Thoracic aorta endothelial cell (primary cell): ENCODE measurements at places on chromosomes 1 and 21. TPM values are rescaled to one million over a fixed set of nuclear protein-coding genes. Genes with fewer than 3 reads are reported as not detected.

The SYT2 gene
- not detected in 2 replicates for total RNA-seq

The SPRR2G gene
- not detected in 2 replicates for total RNA-seq

The SLC45A1 gene
- total RNA-seq, result 0.40 and 0.57 TPM in 2 replicates

The SERPINC1 gene
- total RNA-seq, result not detected in 2 replicates

The TENT5C gene
- total RNA-seq, result 0.13 and 0.14 TPM in 2 replicates

The PDE9A gene
- 0.36 TPM in 1 of 2 replicates, not detected in the other for total RNA-seq

The HAO2 gene
- not detected in 2 replicates for total RNA-seq

The OR2M5 gene
- total RNA-seq, result not detected in 2 replicates

The PAPPA2 gene
- total RNA-seq, result 0.14 and 0.80 TPM in 2 replicates

The SPRR1B gene
- not detected in 2 replicates for total RNA-seq

The ABCB10 gene
- total RNA-seq, result 28.9 and 35.5 TPM in 2 replicates

The LIPI gene
- not detected in 2 replicates for total RNA-seq

The VAV3 gene
- total RNA-seq, result 1.3 and 2.8 TPM in 2 replicates

The VHLL gene
- not detected in 2 replicates for total RNA-seq

The ABCA4 gene
- 1.4 and 2.3 TPM in 2 replicates for total RNA-seq

The NUP210L gene
- under 0.01 and 0.07 TPM in 2 replicates for total RNA-seq

The PGD gene
- 198 and 217 TPM in 2 replicates for total RNA-seq

The PTAFR gene
- under 0.01 and 0.14 TPM in 2 replicates for total RNA-seq

The OR2T29 gene
- not detected in 2 replicates for total RNA-seq

The RAD54L gene
- total RNA-seq, result 7.3 and 11.1 TPM in 2 replicates

The DNAJC8 gene
- total RNA-seq, result 91.3 and 100 TPM in 2 replicates

The MMP23B gene
- total RNA-seq, result 0.13 and 0.29 TPM in 2 replicates

The PTGFRN gene
- 12.8 and 18.5 TPM in 2 replicates for total RNA-seq

The TMPRSS15 gene
- not detected in 2 replicates for total RNA-seq

The CASQ2 gene
- total RNA-seq, result not detected in 2 replicates

The MEX3A gene
- total RNA-seq, result 7.8 and 8.3 TPM in 2 replicates

The BCL2L15 gene
- total RNA-seq, result 0.43 and 1.1 TPM in 2 replicates

The TTC39A gene
- 1.2 and 1.6 TPM in 2 replicates for total RNA-seq

The CD1B gene
- not detected in 2 replicates for total RNA-seq

The ZBTB37 gene
- total RNA-seq, result 5.0 and 6.8 TPM in 2 replicates

The GUCA2B gene
- not detected in 2 replicates for total RNA-seq

The MIER1 gene
- 54.0 and 58.8 TPM in 2 replicates for total RNA-seq

The KRTAP22-2 gene
- not detected in 2 replicates for total RNA-seq

The RGS5 gene
- total RNA-seq, result 21.0 and 26.2 TPM in 2 replicates

The CLCA1 gene
- not detected in 2 replicates for total RNA-seq

The S100A13 gene
- 96.9 and 122 TPM in 2 replicates for total RNA-seq

The OR14K1 gene
- not detected in 2 replicates for total RNA-seq

The PRAMEF5 gene
- not detected in 2 replicates for total RNA-seq

The DCST1 gene
- not detected in 2 replicates for total RNA-seq

The GBP7 gene
- total RNA-seq, result not detected in 2 replicates

The CDA gene
- 1.5 and 2.0 TPM in 2 replicates for total RNA-seq

The KCNJ15 gene
- total RNA-seq, result 0.13 and 0.50 TPM in 2 replicates
